ENCODE measurements at places on chromosomes 16 and 17. TPM values are rescaled to one million over a fixed set of nuclear protein-coding genes. Genes with fewer than 3 reads are reported as not detected.

CCL8 gene
- 0.64 TPM for total RNA-seq

CEP112 gene
- 19.3 TPM for total RNA-seq

PLA2G10 gene
- total RNA-seq: not detected

CCL3 gene
- total RNA-seq: 5.2 TPM

TBX6 gene
- 1.1 TPM for total RNA-seq

SCNN1B gene
- total RNA-seq: 15.6 TPM

NPIPA8 gene
- 3.1 TPM for total RNA-seq

KRT20 gene
- 0.23 TPM for total RNA-seq

CLDN7 gene
- total RNA-seq: 65.5 TPM

CD79B gene
- 6.8 TPM for total RNA-seq

CCL14 gene
- 6.8 TPM for total RNA-seq

Data from metanephros (tissue), 2 donors.